ENCODE measurements at places on chromosomes 3 and 15. TPM values are rescaled to one million over a fixed set of nuclear protein-coding genes. Genes with fewer than 3 reads are reported as not detected.

- peak; percentile 55 for DNase-seq
Measured at GRCh38 chr3:2568156-2568555, 469.5 kb downstream of the CNTN4 start.

DNA sequence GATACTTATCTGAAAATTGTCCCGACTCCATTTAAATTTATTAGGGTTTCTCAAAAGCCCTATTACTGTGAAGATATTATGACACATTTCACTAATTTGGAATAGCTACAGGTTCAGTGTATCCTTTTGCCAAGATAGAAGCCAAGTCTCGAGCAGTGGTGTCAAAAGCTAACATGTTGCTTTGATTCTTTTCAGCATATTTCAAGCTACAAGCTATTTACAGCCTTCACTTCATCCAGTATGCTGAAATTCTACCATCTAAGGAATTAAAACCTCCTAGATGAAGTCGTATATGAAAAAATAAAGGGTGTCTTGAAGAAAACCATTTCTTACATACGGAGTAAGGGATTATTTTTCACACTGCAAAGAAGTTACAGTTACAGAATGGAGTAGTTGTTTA is 31.2 kb upstream of the ADAMTS9 start:
- DNase-seq: no peak

DNA sequence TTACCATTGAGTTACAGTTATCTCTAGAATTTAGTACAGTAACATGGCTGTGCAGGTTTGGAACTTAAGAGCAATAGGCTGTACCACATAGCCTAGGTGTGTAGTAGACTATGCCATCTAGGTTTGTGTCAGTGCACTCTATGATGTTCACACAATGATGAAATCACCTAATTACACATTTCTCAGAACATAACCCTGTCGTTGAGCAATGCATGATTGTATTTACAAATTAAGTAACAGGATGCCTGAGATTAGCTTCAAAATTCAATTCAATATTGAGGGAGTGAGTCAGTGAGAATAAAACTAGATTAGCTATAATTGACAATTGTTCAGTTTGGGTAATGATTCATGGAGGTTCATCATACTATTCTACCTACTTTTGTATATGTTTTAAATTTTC is 633.8 kb downstream of the IGSF11 start:
- no peak for DNase-seq

DNA sequence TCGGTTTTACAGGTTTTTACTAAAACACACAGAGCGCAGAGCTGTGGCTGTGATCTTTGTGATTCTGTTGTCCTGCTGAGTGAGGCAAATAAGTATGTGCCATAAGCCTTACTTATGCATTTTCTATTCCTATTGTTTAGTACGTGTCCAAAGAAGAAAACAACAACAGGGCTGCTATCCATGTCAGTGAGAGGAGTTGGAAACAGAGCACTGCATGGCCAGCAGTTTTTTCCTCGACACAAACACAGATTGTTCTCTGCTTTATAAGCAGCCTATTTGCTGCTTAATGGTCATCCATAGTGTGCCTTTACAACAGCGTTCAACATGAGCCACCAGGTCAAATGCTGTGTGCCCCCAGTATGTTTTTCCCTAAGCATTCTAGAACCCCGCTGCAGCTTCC is 79.8 kb downstream of the SHQ1 start:
- no peak for DNase-seq

DNA sequence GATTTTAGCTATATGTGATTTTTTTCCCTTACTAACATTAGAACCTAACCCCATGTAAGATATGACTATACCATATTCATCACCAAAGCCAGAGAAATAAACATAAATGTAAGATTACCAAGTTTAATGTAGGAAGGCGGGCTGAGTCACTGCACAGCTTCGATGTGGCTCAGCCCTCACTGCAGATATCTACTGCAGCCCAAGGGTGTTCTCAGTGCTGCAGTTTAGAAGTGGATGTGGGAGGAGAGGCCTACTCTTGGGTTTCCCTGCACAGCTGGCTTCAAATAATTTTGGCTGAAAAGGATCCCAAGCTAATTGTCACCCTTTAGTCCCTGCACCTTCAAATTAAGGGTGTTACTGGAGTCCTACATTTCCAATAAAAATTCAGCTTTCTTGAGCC is 9.3 kb downstream of the ARPP19 start:
- no peak for DNase-seq

ROPN1 gene
- not detected for total RNA-seq
